NCI-H1092 (cell line): ENCODE measurements at places on chromosomes 7 and 10.
A peak's percentile ranks its signal among the peaks of the same experiment; 100 is the strongest.

DNA sequence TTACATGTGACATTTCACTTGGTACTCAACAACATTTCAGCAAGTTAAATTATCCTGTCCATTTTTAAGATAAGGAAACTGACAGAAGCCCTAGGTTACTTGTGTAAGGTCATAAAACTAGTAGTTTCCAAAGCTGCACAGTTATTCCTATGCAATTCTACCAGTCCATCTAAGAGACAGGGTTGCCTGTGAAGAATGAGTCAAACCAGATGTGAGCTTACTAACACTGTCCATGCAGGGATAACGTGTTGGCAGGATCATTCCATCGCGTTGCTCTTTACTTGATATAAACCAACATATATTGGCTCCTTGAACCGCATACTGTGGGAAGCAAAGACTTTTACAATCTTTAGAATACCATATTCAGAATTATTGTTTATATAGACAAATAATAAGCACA, 280.9 kb upstream of the HGF start:
- DNase-seq: no peak

GRCh38 chr10:104100795-104101194, 15.1 kb upstream of the COL17A1 start:
- DNase-seq: no peak

- DNase-seq: no peak
These were observed 161.5 kb upstream of the AGR3 start for GRCh38 chr7:17043012-17043877.

DNA sequence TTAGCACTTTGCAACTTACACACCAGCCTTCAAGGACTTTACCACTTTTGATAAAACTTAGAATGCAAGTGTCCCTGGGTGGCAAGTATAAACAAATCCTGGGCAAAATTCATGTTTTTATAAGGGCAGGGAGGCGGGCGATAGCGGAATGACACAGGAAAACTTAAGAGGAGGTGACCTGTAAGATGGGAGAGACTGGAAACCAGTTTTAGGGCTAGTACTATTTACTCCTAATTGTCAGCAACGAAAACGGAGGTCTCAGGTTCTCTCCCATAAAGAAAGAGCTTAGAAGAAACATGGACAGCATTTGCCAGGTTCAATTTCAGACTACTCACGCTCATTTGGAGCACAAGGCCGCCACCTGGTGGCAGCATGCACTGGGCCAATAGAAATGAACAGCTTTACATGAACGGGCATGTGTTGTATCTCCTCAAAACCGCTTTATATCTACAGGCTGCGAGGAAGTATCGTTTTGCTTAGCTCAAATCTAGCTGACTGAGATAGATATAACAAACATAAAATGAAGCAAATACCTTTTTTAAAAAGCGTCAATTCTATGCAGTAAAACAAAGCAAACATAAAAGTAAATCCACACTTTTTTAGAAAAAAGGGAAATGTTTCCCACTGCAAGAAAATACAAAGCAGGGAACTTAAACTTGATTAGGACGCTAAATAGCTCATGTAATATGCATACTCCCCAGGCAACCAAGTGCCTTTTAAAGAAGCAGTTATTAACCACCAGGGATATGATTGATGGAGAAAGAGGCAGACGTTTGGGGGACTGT, 37.6 kb upstream of the SVOPL start:
- peak; percentile 88 for DNase-seq

- no peak for DNase-seq
These were observed 49.4 kb upstream of the ARL4A start for GRCh38 chr7:12637819-12638592.

DNA sequence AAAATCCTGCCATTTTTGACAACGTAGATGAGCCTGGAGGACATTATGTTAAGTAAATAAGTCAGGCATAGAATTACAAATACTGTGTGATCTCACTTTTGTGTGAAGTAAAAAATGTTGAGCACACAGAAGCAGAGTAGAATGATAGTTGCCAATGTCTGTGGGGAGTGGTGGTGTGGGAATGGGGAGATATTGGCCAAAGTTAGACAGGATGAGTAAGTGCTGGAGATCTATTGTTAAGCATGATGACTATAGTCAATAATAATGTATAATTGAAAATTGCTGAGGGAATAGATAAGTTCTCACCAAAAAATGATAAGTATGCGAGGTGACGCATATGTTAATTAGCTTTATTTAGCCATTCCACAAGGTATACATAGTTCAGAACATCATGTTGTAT, 92.0 kb downstream of the GPR85 start:
- DNase-seq: no peak

- no peak for DNase-seq
These were observed 100.5 kb upstream of the MAGI2 start for GRCh38 chr7:79553811-79554555.

DNA sequence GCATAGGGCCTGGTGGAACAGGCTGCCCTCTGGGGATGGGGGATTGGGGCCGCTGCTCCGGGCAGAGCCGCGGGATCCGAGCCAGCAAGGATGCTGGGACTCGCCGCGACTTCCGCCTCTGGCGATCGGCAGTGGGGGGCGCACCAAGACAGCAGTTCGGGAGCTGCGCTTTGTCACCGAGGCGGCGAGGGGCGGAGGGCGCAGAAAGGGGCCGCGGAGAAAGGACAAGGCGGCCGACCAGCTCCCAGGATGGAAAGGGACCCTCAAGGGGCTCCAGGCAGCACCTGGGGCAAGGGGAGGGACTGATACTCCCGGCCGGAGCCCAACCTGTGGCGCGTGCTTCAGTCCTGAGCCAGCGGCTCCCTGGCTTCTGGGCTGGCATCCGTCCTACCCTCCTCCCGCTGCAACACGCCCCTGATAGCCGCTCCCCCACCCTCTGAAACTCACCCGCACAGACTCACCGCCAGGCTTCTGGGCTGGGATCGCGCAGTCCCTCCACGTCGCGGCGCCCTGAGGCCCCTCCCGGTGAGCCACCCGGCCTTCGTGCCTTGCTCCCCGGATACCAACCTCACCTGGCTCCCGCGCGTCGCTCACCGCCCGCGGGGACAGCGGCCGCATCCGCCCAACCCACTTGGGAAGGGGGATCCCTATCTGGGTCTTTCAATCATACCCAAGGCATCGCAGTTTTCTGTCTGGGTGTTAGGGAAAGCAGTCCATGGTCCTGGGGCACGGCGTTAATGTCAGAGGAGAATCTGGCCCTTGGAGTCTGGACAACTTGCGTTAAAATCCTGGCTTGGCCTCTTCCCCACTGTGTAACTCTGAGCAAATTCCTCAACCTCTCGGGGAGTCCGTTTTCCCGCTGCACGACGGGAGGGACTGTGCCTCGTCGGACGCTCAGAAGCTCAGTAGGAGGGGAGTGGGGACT, 7.0 kb upstream of the EVX1 start:
- DNase-seq: peak; percentile 52

DNA sequence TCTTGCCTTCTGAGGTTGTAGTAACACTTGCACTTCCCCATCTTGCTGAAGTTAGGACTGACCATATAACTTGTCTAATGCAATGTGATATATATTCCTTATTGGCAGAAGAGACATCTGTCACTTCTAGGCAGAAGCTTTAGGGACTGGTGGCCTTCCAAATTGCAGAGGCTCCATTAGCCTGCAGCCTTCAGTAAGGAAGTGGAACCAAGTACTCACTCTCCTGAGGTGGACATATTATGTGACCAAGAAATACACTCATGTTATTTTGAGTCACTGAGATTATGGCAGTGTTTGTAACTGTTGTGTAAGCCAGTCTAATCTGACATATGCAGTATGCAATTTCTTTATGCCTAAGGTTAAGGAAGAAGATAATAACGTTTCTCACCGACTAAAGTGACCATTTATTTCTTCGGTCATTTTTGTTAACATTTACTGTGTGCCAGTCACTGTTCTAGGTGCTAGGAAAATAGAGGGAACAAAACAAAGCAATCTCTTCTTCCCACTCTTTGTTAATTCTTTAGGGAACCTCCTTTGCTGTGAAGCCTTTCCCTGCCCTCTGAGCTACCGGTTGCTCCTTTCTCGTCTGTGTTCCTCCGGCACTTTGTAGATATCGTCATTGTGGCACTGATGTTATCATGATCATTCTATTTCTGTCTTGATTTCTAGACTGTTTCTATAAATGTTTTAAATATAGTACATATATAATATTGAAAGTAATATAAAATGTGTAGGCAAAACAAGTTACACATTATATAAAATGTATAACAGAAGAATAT, 52.9 kb upstream of the HBP1 start:
- no peak for DNase-seq

GRCh38 chr10:118041316-118041715, 5.4 kb downstream of the RAB11FIP2 start:
- no peak for DNase-seq

- no peak for DNase-seq
These were observed 203.2 kb upstream of the SEMA3E start for GRCh38 chr7:83852136-83852535.

GRCh38 chr7:1175967-1176851, 16.2 kb upstream of the ZFAND2A start:
- DNase-seq: peak; percentile 68

DNA sequence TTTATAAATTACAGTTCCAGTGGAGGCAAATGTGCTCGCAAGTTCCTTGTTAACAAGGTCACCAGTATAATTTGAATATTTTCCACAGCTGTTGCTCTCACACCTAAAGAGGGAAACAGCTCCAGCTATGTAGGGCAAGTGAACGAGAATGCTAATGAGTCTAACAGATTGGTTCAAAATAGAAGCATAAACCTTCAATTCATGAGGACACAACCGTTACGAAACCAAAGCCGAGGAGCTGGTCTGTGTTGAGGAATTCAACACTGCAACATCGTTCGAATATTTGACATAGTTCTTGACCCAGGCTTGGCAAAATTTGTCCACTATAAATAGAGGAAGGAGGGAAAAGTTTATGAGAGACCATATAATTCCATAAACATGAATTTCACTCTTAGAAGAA, 161.3 kb downstream of the KLF6 start:
- no peak for DNase-seq

DNA sequence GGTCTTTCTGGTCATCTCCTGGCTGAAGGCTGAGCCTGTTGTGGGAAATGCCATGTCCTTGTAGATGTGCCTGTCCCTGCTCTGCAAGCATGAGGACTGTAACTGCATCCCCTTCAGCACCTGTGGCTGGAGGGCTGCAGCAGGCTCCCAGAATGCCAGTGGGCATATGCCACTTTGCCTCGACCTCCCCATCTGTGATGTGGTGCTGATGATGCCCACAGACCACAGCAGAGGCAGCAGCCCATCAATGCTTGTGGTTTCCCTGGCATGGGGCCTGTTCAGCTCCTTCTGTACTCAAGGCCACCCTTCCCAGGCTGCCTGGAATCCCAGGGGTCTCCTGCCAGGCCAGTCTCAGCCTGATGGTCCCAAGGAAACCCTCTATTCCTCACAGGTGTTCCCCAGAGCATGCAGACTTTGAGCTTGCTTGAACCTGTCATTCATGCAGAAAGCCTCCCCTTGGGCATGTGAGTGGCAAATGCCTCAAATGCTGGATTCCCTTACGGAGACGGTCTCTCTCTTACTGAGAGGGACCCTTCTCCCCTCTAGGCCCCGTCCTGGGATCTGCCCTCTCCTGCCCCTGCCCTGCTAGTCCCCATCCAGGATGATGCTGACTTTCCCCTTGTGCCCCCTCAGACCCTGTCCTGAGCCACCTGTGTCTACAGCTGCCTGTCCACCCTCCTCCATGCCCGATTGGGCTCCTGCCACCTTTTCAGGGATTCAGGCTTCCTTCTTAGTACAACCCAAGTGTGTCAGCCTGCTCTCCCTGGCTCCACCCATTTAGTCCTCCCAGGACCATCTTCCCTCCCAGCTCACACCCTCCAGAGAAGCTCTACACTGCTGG, 50.9 kb upstream of the ANTXRL start:
- DNase-seq: no peak

GRCh38 chr7:41051535-41051934, 651.4 kb downstream of the INHBA start:
- DNase-seq: no peak

DNA sequence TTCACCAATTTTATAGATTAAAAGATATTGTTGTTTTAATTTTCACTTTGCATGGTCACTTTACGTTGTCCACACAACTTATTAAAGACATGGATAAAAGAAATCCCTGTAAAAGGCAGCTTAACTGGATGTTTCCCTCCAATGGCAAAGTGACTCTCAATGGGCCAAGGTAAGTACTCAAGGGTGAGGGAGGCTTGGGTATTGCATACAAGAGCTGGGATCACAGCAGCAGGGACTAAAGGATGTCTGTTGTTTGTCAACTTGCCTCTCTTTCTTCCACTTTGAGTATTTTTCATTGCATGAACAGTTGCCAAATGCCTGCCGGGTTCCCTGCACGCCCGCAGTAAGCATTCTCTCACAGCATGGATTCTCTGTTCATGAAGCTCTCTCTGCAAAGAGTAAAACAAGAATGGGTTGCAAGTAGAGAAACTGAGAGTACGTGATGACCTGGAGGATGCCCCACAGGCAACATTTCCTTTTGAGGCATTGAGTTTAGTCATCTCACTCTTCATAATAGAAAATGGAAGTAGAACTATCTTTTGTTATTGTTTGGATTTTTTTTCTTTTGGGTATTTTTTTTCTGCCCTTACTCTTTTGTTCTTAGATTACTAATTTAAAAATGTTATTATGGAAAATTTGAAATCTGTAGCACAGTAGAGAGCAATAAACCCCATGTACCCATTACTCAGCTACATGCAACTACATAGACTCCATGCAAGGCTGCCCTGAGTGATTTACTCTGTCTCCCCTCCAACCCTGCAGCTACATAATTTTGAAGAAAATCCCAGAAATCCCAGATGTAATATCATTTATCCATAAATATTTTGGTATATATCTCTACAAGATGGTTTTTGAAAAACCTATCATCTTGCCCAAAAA, 26.3 kb downstream of the GPR141 start:
- DNase-seq: no peak

DNA sequence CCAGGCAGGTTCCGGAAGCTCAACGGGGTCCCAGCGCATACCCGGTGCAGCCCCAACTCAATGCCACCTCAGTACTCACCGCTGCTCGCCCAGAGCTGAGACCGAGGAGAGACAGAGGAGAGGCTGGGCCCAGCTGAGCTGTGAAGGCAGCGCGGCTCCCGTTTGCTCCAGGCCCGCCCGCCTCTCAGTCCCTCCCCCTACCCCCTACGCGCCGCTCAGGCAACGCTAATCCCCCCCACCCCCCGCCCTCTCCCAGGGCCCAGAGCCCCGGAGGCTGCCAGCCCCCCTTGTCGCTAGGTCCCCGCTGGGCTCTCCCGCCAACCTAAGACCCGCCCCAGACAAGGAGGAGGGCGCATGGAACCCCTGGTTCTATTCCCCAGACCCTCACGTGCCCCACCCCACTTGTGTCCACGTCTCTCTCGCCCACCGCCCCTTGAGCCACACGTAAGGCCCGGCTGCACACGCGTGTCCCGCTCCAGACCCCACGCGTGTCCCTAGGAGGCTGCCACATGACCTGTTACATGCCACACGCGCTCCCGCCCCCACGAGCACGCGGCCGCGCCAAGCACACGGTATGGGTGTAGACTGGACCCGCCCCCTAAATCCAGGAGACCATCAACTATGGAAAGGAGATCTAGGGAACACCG, at the start of gene PSD:
Gene PSD, minus strand, starts transcription at position 164 of the 647 bp plus-strand sequence. CDS start 1,747 bp downstream, outside the sequence.
- peak; percentile 71 for DNase-seq

- no peak for DNase-seq
These were observed 3.7 kb downstream of the PDK4 start for GRCh38 chr7:95592570-95592969.

DNA sequence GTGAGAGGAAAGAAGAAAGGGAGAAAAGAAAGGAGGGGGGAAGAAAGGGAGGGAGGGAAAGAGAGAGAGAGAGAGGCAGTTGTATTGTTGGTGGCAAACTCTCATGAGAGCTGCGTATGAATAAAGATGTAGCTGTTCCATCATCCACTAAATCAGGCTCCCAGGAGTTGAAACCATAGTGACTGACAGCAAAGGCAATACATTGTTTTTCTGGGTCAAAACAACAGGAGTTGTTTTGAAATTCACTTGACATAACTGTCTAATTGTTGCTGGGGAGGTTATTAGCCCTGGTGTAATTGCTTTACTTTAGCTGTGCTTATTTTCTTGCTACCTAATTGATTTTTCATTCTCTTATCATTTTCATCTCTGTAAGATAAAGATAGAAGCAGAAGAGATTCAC, 173.4 kb downstream of the NPSR1 start:
- no peak for DNase-seq
